ENCODE measurements at places on chromosomes 3 and 15. TPM values are rescaled to one million over a fixed set of nuclear protein-coding genes. Genes with fewer than 3 reads are reported as not detected.

- no peak for DNase-seq
Observed at GRCh38 chr3:69406163-69406562, 20.3 kb upstream of the FRMD4B start.

The KY gene
- 35.6 TPM for total RNA-seq

The USP50 gene
- not detected for total RNA-seq

The ANKRD63 gene
- total RNA-seq, result not detected

The PLA2G4F gene
- 174 TPM for total RNA-seq

The PIERCE2 gene
- 1.5 TPM for total RNA-seq

The SEMA6D gene
- 5.6 TPM for total RNA-seq
